ENCODE measurements at places on chromosomes 11 and 22.

DNA sequence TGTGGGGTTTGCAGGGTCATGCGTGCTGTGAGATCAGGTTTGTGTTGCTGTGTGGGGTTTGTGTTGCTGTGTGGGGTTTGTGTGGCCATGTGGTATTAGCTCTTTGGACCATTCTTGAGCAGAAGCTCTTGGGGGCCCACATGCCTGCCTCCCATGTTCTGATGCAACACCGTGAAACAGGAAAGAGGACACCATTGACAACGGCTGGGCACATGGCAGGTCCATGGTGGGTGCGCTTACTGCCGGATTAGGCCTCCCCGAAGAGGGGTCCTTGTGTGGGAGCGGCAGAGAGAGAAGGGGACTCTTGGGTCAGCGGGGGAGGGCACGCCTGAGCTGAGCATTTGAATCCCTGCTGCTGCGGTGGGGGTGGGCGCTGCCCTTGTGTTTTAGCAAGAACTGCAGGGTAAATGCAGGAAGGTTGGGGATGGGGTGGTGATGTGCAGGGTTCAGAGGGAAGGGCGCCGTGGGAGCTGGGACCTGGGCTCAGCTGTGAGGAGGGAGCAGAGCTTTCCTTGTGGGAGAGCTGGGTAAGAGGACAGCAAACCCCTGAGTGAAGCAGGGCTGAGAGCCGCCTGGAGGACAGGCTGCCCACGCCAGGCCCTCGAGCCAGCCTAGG, 361.5 kb downstream of the TBC1D22A start:
- DNase-seq: no peak

DNA sequence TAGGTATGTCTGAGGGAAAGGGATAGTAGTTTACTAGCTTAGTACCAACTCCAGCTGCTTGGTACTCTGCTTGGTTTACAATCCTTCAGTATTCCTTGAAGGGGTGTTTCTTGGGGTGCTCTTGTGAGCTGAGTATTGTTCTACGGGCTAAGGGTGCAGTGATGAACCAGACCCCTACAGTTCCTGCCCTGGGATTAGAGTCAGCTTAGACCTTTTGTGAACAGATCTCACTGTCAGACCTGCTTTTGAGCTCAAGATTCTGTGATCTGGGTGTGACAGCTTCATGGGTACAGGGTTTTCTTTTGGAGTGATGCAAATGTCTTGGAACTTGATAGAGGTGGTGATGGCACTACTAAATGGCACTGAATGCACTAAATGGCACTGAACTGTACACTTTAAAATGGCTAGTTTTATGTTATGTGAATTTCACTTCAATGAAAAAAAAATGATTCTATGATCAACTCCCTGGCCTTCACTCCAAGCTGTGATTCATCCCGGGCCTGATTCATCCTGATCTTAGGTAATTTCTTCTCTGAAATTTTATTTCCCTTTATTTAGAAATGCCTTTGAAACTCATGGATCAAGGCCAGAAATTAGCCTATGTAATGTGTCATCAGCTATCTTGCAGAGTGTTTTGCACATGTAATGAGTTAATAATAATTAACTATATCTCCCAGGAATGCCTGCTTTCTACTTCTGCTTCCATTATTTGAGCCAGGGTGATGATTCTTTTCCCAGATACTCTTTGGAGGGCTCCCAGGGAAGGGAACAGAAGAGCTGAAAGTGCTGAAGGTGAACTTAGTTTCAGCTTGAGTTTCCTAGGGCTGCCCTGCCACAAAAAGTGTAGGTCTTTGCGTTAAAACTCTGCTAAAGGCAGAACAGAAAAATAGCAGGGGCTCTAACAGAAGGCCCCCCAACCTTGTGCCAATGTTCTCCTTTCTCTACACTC, 87.9 kb downstream of the NCAM1 start:
- DNase-seq: no peak

- no peak for DNase-seq
Observed at GRCh38 chr22:49450498-49450897, 377.2 kb downstream of the BRD1 start.

GRCh38 chr11:44083433-44083832, 12.0 kb upstream of the EXT2 start:
- peak; percentile 31 for DNase-seq

GRCh38 chr11:60985501-60985900, 14.0 kb downstream of the CD6 start:
- DNase-seq: no peak

DNA sequence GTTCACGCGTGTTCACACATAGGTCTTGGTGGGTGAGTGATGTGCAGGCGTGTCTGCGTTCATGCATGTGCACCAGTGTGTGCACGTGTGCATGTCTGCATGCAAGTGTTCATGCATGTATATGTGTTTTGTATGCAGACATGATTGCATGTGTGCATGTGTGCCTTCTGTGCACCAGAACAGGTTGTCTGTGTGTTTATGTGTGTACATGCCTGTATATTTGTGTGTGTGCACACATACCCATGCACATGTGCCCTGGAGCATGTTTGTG, 4.9 kb downstream of the ZDHHC8 start:
- DNase-seq: no peak
